ENCODE measurements at places on chromosomes 3 and 15.

- no peak for DNase-seq
Measured at GRCh38 chr3:158841387-158841786, 39.5 kb downstream of the MFSD1 start.

DNA sequence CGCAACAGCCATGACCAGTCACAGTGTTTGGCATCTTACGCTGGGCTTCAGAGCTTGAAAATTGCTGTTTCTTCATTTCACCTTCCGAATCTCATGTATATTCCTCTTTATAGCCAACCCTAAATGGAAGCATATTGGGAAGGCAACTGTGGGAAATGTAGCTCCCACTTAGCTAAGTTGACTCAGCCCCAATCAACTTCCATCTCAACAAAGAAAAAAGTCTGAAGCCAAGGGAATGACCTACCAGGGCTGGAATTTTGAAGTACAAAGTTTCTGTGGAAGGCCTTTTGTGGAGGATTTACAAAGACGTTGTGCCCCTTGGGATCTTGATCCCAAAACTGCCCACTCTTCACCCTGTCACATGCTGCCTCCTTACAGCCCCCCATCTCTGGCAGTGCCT is 85.2 kb upstream of the OXTR start:
- DNase-seq, result no peak

DNA sequence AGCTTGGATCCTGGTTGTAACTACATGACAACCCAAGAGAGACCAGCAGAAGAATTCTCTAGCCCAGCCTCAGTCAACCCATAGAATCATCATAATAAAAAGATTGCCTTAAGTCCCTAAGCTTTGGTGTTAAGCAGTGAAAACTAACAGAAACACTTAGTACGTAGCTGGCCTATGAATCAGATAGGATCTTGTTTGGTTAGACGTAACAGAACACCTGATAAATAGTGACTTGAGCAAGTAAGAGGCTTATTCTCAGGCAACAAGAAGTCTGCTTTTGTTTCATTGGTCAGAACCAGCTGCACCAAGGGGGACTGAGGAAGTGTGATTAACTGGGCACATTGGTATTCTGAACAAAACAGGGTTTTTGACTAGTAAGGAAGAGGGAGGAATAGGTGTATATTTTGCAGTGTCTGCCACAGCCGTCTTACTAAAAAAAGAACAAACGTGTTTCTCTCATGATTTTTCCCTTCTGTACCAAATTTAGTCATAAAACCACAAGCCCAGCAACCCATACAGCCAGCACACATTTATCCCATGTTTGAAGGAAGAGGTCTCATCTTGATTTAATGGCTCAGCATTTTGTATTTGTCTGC is 53.3 kb upstream of the GLCE start:
- no peak for DNase-seq

- DNase-seq, result peak; percentile 40
Measured at GRCh38 chr15:66774001-66774814, 72.2 kb downstream of the SMAD6 start.

DNA sequence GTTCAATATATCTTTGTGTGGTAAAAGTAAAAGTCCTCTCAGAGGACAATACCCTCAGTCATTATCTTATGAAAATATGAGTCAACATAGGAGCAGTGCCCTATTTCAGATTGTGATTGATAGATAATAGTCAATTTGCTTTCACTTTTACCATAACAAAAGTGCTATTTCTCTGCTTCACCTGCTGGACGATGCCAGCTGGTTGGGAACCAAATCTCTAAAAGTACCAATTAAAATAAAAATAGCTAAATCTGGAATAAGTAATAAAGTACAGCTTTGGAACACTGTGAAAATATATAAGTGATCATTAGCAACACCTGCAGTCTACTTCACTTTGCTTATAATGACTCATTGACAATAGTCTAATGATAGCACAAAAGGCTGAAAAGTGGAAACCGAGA is 390.3 kb upstream of the AGTR1 start:
- no peak for DNase-seq

GRCh38 chr15:78080088-78080460 is 2.6 kb upstream of the TBC1D2B start:
- no peak for DNase-seq

DNA sequence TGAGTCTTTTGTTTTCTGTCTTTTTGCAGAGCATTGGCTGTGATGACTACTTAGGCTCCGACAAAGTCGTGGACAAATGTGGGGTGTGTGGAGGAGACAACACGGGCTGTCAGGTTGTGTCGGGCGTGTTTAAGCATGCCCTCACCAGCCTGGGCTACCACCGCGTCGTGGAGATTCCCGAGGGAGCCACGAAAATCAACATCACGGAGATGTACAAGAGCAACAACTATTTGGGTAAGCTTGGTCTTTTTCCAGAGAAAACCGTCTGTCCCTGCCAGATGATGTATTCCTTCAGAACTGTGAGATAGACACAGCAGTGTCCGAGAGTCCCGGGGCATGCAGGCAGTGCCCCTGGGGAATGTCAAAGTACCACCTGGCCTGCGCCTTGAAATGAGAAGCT is 149.9 kb upstream of the NR2E3 start:
- DNase-seq, result no peak

- DNase-seq, result no peak
Measured at GRCh38 chr3:165256554-165257065, 60.4 kb upstream of the SLITRK3 start.

DNA sequence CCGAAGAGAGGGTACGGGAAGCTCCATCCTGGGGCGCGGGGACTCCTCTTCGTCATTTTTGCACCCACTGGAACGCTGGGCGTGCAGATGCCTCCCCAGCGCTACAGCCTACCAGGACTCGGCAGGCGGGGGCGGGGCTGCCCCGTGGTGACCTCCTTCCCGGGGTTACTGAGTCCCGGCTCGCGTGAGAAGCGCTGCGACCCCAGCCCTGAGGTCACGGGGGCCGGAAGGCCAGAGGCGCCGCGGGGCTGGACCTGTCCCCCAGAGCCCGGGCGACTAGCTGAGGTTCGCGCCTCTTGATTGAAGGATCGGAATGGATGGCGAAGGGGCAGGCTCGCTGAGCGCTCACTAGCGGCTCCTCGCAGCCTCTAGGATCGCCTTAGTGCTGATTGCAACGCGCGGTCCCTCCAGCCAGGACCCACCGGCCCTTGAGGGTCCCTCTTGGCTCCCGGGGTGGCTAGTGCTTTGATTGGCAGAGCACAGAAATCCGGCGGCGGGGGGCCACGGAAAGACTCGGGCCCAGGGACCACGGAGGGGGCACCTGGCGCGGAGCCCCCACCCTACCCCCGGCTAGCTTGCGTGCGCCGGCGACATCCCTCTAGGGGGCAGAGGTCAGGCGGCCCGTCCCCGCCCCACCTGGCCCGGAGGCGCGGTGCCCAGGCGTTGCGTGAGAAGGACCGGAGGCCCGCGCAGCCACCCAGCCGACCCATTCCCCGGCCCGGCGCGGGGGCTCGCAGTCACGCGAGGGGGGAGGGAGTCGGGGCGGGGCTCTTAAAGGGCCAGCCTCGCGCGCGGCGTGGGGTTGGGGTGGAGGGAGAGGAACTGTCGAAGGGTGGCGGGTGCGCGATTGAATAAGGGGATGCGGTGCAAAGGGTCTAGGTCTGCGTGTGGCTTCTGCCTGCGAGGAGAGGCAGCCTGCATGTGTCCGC is 781 bp upstream of the CYP1A1 start:
- peak; percentile 59 for DNase-seq

DNA sequence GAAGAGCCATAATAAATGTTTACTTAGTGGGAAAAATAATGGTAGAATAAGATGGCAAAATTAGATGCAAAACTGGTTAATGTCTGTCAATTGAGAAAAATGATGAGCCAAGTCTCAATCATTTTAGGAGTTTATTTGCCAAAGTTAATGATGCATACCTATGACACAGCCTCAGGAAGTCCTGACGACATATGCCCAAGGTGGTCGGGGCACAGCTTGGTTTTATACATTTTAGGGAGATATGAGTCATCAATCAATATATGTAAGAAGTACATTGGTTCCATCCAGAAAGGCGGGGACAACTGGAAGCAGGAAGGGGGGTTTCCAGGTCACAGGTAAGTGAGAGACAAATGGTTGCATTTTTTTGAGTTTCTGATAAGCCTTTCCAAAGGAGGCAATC is 31.5 kb downstream of the CLEC3B start:
- no peak for DNase-seq

GRCh38 chr15:64476550-64476949 is 16.2 kb downstream of the ZNF609 start:
- DNase-seq, result no peak

- no peak for DNase-seq
Measured at GRCh38 chr15:41323611-41324010, 8.8 kb downstream of the OIP5 start.

GRCh38 chr3:111919370-111920065 is 59.3 kb upstream of the ABHD10 start:
- no peak for DNase-seq

All from NCI-H1930 (cell line).